ENCODE measurements at places on chromosomes 11 and 22. TPM values are rescaled to one million over a fixed set of nuclear protein-coding genes. Genes with fewer than 3 reads are reported as not detected.

The SLC37A4 gene
- total RNA-seq, result 24.1 TPM

The COA4 gene
- total RNA-seq, result 141 TPM

The MICALL1 gene
- total RNA-seq, result 26.2 TPM

The EPS8L2 gene
- 11.8 TPM for total RNA-seq

The KCNJ1 gene
- not detected for total RNA-seq

The MFRP gene
- total RNA-seq, result not detected

The ANO5 gene
- under 0.01 TPM for total RNA-seq

The SLC25A45 gene
- total RNA-seq, result 0.67 TPM

The FANCF gene
- 11.1 TPM for total RNA-seq

The ARHGEF17 gene
- 33.1 TPM for total RNA-seq

The GVQW3 gene
- 0.45 TPM for total RNA-seq

The CRYBB3 gene
- total RNA-seq, result not detected

The C22orf15 gene
- total RNA-seq, result 1.2 TPM

The DEFB131B gene
- not detected for total RNA-seq

Data from bronchus fibroblast of lung (primary cell).